ENCODE measurements at places on chromosomes 5 and 9.

DNA sequence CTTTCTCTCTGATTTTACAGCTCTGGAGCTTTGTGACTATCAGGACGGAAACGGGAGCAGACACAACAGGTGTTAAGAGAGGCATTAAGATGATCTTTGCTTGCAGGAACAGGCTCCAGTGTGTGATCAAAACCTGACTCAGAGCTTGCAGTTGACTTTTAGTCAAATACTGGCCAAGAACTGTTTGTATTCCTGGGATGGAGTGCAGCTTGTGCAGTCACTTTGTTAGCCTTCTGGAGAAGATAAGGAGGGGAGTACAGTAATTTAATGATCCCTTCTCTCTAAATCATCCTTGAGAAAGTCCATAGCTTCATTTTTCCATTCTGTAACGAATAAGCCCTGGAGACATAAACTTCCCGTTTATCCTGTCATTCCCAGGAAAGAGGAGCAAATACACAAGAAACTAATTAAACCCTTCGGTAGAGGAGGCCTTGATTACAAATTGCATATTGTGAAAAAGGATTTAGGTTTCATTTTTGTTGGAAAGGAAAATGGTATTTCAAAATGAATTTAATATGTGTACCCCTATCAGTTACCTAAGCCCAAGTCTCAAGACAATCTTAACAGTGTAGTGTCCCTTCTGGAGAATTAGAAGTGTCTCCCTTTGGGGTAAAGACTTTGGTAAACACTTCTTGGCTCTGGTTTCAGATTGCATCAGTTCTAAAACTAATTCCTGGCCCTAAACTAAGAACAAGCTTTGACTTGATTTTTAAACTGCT lies 3.1 kb upstream of the STOM start:
- no peak for DNase-seq

DNA sequence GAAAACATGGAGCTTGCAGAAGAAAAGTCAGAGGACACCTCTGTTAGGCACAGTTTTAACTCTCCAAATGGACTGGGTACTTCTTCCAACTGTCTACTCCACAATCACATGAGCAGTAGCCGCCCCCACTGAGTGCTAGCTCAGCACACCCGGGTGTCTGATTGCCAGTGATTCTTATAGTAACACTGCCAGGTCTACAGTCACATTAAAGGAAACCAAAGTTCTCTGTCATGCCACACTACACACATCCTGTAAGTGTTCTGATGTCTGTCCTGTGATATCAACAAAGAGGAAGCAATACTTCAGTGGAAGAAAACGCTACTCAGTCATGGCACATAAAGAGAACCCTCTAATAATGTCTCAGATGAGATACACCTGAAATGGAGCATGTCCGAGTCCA lies at the start of gene HAVCR2:
HAVCR2 (minus strand) TSS at position 69 of the 400 bp plus-strand sequence; CDS start at position 8, 61 bp downstream.
- DNase-seq = no peak

GRCh38 chr9:90034071-90034470 lies 429.3 kb downstream of the GADD45G start:
- no peak for DNase-seq

GRCh38 chr9:133035669-133036068 lies 4.9 kb downstream of the GTF3C5 start:
- DNase-seq = no peak

DNA sequence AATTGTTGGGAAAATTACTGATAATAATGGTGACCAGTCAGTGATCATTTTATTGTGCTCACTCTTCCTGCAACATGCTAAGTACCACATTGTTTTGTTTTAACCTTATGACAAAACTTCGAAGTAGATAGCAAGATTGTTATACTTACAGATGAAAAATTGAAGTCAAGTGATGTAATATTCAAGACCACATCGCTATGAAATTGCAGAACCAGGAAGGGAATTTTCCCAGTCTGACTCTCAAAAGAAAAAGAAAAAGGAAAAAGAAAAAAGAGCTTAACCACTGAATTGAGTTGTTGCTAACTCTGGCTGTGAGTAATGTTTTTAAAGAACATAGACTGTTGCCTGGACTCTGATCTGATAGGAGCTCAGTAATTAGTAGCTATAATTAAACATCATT lies 170.6 kb upstream of the HAPLN1 start:
- no peak for DNase-seq

DNA sequence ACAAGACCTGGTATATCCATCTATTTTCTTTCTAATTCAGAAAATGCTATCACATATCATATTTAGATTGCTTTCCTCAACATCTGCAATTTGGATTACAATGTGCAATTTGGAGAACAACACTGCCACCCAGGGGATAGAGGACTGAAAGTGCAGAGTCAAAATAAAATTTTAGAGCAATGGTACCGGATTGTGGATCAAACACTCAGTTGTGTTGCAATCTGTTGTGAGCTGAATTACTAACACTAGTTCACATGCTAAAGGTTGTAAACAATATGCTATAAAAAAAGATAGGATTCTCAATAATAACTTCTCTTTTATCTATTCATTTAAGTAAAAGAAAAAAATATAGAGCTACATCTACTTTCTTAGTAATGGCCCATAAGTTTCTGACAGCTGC lies 11.9 kb upstream of the SRFBP1 start:
- DNase-seq = peak; percentile 23

GRCh38 chr9:1875921-1876448 lies 139.2 kb upstream of the SMARCA2 start:
- no peak for DNase-seq

All from urothelium cell line (cell line).